ENCODE measurements at places on chromosomes 11 and 22. TPM values are rescaled to one million over a fixed set of nuclear protein-coding genes. Genes with fewer than 3 reads are reported as not detected.

- H3K36me3 ChIP-seq, result no peaks in the 10 kb centered on the region
- H3K4me1 ChIP-seq, result no peaks in the 10 kb centered on the region
- no peak for DNase-seq
- H3K27ac ChIP-seq, result no peak within 1 kb of the TSS
- H3K4me3 ChIP-seq, result no peak within 1 kb of the TSS
- H3K27me3 ChIP-seq, result no peaks in the 10 kb centered on the region
Measured at GRCh38 chr11:13495929-13496328, at the start of gene PTH. Gene PTH (minus strand): TSS chr11:13495997. CDS start chr11:13492855, 3,142 bp downstream.

GRCh38 chr11:61753672-61754071, 1.2 kb downstream of the MYRF start:
- H3K36me3 ChIP-seq, result no peaks in the 10 kb centered on the region
- H3K27me3 ChIP-seq, result peaks cover 5% of the 10 kb centered on the region
- DNase-seq, result no peak
- no peaks in the 10 kb centered on the region for H3K4me1 ChIP-seq
- no peak overlapping the region for H3K4me3 ChIP-seq

DNA sequence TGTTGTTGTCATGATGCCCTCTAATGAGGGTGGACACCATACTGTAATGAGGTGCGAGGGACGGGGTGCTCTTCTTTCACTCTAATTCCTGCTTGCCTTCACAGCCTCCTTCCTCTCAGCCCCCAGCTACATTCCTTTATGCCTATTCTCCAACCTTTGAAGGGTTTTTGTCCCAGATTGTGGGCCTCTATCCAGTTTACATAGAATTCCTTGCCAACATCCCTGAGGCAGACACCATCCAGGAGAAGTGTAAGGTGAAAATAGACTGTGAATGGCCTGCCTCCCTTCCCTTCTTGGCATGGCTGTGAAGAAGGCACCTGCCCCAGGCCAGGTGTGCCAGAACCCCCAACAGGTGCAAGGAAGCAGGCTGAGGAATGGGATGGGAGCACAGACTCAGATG, 122.3 kb downstream of the CHST1 start:
- DNase-seq, result no peak
- H3K4me3 ChIP-seq, result no peak overlapping the region
- no peaks in the 10 kb centered on the region for H3K4me1 ChIP-seq

The TRIM6 gene
- total RNA-seq, result 5.9 TPM

DNA sequence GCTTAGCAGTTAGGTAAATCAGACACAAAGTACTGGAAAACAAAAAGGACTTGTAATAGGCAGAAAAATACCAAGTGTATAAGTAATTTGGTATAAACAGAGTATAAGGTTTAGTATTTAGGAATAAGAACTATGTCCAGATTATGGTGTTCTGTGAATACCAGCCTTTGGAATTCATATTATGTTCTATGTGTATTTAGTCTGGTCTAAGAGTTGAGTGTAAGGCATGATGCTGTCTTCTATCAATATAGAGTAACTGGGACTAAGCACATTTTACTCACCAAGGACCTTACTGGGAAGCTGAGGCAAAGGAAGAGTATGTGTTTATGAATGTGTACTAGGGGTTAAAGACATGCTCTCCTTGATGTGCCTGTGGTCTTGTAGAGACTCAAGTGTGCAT, 9.5 kb downstream of the SDHD start:
- H3K36me3 ChIP-seq, result peaks cover 68% of the 10 kb centered on the region
- H3K4me1 ChIP-seq, result no peaks in the 10 kb centered on the region
- no peak overlapping the region for H3K27ac ChIP-seq
- H3K27me3 ChIP-seq, result no peaks in the 10 kb centered on the region
- DNase-seq, result no peak

The SLC25A18 gene
- total RNA-seq, result 2.2 TPM

DNA sequence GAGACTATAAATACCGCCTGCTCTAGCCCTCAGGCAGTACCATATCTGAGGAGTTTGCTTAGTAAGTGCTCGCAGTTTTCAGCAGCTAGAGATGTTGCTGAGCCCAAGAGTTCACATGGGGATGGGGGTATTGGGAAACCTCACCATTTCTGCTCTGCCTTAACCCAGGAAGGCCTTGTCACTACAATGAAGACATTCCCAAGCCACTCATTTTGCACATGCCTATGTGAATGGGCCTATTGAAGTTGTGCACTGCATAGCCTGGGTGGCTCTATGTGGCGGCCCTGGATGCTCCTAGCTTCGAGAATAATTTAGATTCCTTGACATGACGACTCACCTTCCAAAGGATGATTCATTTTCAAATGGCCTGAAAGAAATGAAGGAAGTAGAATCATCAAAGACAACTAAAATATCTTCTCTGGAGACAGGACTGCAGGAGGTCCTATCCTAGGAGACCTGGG, 163.4 kb downstream of the ADAMTS15 start:
- H3K36me3 ChIP-seq, result no peaks in the 10 kb centered on the region
- no peak overlapping the region for H3K4me3 ChIP-seq
- DNase-seq, result no peak
- no peak overlapping the region for H3K27ac ChIP-seq

DNA sequence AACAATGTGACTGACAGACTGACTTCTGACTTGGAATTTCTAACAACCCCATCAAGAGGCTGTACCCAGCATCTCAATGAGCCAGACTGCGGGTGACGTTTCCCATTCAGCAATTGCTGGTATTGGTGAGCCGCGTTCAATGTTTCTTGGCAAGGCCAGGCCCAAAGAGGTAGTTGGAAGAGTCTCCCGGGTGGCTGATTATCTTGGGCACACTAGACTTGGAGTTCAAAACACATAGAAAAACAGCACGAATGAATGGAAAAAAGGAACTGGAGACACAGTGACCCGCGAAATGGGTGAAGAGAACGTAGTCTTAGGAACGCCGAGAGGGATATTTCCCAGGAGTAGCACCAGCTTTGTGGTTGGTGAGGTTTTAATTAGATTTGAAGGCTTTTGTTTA, 115.7 kb downstream of the RPS6KA4 start:
- H3K27ac ChIP-seq, result no peak overlapping the region
- H3K4me3 ChIP-seq, result no peak overlapping the region
- DNase-seq, result no peak
- H3K27me3 ChIP-seq, result no peaks in the 10 kb centered on the region
- H3K4me1 ChIP-seq, result no peaks in the 10 kb centered on the region
- no peaks in the 10 kb centered on the region for H3K36me3 ChIP-seq

- H3K27ac ChIP-seq, result no peak overlapping the region
- H3K4me3 ChIP-seq, result no peak overlapping the region
- no peaks in the 10 kb centered on the region for H3K27me3 ChIP-seq
Measured at GRCh38 chr11:59011655-59012397, 72.5 kb downstream of the GLYATL1 start.

The APOL2 gene
- 76.9 TPM for total RNA-seq

- peaks cover 6% of the 10 kb centered on the region for H3K4me1 ChIP-seq
- no peaks in the 10 kb centered on the region for H3K36me3 ChIP-seq
- no peak overlapping the region for H3K27ac ChIP-seq
Measured at GRCh38 chr11:78426845-78427244, 9.2 kb upstream of the GAB2 start.

- peak; percentile 95 for DNase-seq
- peaks cover 13% of the 10 kb centered on the region for H3K4me1 ChIP-seq
- no peaks in the 10 kb centered on the region for H3K27me3 ChIP-seq
- H3K27ac ChIP-seq, result no peak overlapping the region
- H3K4me3 ChIP-seq, result peak overlapping the region; percentile 63
Measured at GRCh38 chr11:1389103-1389931, 417 bp upstream of the BRSK2 start.

- H3K27ac ChIP-seq, result no peak overlapping the region
- DNase-seq, result no peak
- no peaks in the 10 kb centered on the region for H3K36me3 ChIP-seq
- no peaks in the 10 kb centered on the region for H3K27me3 ChIP-seq
Measured at GRCh38 chr11:79375818-79376550, 64.8 kb downstream of the TENM4 start.

DNA sequence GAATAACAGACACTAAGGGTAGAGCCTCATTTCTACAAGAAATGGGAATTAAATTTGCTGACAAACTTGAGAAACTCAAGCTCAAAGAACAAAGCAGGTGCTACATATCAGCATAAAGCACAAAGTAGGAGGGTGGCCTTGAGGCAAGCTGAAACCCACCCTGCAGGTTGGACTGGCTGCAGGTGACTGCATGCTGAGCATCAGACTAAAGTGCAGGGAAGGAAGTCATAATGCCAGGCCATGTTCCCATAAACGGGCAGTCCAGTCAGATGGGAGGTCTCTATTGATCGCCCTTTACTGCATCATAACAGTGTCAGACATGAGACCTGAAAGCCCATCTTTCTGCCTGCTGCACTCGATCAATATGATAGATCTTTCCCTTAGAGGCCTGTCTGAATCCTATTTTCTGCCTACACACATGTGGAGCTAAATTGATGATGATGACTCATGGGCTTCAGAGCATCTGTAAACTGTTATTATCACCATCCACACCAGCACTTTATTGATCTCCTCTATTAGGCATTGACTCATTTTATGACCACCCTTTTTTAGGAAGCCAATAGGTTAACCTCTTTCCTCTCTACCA, 224.5 kb upstream of the DDI1 start:
- H3K36me3 ChIP-seq, result no peaks in the 10 kb centered on the region
- no peak for DNase-seq
- H3K27me3 ChIP-seq, result no peaks in the 10 kb centered on the region

DNA sequence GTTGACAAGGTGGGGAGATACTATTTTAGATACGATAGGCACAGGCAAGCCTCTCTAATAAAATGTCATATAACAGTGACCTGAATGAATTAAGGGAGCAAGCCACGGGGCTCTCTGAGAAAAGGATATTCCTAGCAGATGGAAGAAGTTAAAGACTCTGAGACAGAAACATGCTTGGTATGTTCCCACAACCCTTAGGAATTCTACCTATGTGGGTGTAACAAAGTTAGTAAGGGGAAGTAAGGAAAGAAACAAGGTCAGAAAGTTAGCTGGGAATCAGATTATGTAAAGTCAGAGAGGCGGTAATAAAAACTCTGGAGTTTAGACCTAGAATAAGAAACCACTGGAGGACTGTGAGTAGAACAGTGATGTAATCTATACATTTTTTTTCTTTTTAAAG, 59.7 kb upstream of the GDPD4 start:
- H3K27me3 ChIP-seq, result no peaks in the 10 kb centered on the region
- no peaks in the 10 kb centered on the region for H3K36me3 ChIP-seq
- no peaks in the 10 kb centered on the region for H3K4me1 ChIP-seq
- DNase-seq, result no peak

- H3K4me3 ChIP-seq, result no peak overlapping the region
- peak; percentile 45 for DNase-seq
- H3K27me3 ChIP-seq, result no peaks in the 10 kb centered on the region
Measured at GRCh38 chr11:128497061-128497775, 90.1 kb downstream of the ETS1 start.

- no peaks in the 10 kb centered on the region for H3K36me3 ChIP-seq
- DNase-seq, result no peak
- H3K4me1 ChIP-seq, result peaks cover 11% of the 10 kb centered on the region
- H3K27me3 ChIP-seq, result no peaks in the 10 kb centered on the region
- peak overlapping the region; percentile 92 for H3K27ac ChIP-seq
Measured at GRCh38 chr11:567011-567628, 6.3 kb downstream of the RASSF7 start.

The TRIM51G gene
- total RNA-seq, result not detected

The ACR gene
- total RNA-seq, result not detected

Measured in tibial nerve (tissue), 4 donors.